ENCODE measurements at places on chromosomes 1 and 21.

- DNase-seq: no peak
Observed at GRCh38 chr1:7983086-7983778, 21.7 kb downstream of the PARK7 start.

GRCh38 chr1:242828199-242828598 is 303.7 kb upstream of the PLD5 start:
- no peak for DNase-seq

GRCh38 chr21:45442276-45442675 is 37.3 kb downstream of the COL18A1 start:
- no peak for DNase-seq

- DNase-seq: no peak
Observed at GRCh38 chr1:172781513-172782140, 122.7 kb downstream of the FASLG start.

DNA sequence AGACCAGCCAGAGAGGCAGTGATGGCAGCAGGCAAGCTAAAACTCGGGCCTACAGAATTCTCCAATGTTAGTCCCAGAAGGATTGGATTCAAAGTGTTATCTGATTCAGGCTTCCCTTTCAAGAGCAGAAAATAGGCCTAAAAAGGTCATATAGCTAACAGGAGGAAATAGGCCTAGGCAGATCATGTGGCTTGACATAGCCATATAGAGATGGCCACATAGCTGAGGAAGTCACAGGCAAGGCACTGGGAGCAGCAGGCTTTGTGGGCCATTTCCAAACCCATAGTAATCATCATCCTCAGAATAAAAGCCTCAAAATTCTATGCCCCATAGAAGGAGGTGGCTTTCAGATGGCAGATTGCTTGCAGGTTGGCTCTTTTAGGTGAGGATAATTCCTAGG is 29.0 kb upstream of the LMO4 start:
- DNase-seq: no peak
